Activated naive CD4-positive, alpha-beta T cell treated with anti-CD3 and anti-CD28 coated beads for 36 hours (primary cell): ENCODE measurements at places on chromosomes 7 and 10.

DNA sequence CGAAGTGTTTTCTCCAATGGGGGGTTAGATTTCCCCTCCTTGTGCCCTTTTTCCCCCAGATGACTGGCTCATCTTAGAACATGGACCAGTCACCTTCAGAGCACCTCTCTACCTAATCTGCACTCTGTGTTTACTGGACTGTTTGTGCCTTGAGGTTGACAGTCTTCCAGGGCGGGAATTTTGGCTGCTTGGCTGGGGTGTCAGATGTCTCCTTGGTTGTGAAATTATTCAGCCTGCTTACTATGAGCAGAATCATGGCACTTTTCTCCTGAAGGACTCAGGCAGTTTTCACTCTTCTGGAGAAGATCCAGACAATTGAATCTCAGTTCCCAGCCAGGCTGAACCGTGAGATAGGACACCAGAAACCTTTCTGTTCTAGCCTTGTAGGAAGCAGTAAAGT lies 60.3 kb upstream of the NFKB2 start:
- no peak for DNase-seq

DNA sequence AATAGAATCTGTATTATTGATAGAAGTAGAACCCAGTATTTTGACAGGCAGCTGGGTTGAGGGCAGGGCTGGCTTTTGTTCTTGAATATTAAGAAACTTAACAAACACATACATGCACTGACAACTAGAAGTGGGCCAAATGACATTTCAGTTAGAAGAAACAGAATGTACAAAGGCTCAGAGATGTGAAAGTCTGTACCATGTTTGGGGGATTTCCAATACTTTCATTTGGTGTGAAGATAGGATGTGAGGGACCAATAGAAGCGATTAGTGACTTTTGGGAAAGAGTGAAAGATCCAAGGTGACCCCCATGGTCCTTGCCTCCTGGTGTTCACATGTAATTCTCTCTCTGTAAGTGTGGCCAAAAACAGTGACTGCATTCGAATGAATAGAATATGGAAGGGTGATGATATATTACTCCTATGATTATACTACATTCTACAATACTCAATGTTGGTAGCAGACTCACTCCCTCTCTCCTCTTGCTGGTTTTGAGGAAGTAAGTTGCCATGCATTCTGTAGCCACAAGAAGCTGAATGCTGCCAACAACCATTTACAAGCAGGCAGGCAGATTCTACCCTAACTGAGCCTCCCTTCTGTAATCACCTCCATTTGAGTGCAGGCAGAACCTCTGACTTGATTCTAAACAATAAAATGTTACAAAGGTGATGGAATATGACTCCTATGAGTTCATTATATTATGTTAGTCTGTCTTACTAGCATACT lies 151.4 kb downstream of the TMEM168 start:
- DNase-seq = no peak

DNA sequence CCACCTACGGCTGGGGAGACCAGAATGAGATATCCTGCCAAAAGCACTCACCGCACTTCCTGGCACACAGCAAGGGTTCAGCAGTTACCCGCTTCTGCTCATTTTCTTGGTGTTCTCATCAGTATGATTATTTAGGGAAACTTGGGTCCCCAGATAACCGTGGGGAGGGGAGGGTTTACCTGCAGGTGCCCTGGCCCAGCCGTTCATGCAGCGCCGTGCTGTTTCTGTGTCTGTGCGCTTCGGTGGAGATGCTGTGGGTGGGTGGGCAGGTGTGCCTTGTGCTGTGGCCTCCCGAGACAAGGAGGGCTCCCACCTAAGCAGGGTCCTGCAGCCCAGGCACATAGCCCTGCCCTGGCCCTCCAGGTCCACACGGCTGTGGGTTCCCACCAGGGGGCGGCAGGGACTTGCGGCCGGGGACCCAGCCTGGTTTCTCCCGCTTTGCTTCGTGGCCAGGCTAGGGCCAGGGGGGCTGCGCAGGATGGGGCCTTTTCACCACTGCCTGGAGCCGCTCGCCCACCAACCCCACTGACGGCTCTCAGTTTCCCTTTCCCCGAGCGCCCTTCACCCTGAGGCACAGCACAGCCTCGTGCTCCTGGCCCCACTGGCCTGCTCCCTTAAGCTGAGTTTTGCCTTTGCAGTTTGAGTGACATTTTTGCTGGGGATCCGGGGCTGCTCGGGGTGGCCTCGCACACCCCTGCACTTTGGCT lies 78.5 kb downstream of the LHPP start:
- peak; percentile 71 for DNase-seq

DNA sequence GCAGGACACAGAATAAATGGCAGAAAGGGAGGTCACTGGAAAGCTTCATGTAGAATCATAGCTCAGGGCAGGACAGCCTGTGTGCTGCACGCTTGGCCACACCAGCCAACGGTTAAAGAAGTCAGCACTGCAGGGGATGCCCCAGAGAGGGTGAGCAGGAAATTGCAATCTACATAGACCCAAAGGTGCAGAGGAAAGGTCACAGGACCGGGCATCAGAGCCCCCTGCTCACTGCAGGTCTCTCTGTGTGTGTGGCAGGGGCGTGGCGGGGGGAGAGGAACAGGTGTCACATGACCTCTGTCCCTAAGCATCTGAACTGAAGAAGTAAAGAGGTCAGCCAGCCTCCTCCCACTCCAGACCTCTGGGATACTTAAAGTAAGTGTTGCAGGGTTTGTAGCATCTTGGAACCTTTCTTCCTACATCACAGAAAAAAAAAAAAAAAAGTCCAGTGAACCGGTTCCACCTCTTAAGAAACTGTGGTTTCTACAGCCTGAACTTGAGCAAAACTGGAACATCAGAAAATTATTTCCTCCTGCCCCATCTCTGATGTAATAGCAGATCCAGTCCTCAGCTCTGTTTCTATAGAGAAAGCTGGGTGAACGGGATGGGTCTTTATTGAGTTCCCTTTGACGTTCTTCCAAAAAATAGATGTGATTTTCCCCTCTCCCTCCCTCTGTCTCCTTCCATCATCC lies 64.3 kb downstream of the RGS10 start:
- DNase-seq = peak; percentile 76

- no peak for DNase-seq
Observed at GRCh38 chr7:27245124-27245797, 2.7 kb downstream of the EVX1 start.

DNA sequence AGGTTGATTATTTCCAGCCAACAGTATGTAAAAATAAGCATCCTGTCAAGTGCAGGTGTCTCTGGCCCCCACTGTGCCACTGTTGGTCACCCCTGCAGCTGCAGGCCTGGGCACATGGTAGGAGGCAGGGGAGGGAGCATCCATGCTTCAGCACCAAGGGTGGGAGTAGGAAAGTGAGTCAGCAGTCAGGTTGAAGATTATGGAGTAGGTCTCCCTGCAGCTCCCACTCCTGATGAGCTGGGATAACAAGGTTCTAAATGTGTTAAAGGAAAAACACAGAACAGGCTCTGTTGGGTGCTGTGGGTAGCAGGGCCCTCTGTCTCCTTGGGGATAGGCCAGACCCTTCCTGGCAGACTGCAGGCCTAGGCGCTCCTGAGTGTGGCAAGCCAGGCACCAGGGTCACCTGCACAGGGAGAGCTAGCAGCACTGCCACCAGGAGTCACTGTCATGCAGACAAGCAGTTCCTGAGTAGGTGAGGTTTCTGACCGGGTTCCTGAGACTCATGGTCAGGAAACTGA lies 59.3 kb downstream of the NUDCD3 start:
- peak; percentile 19 for DNase-seq

DNA sequence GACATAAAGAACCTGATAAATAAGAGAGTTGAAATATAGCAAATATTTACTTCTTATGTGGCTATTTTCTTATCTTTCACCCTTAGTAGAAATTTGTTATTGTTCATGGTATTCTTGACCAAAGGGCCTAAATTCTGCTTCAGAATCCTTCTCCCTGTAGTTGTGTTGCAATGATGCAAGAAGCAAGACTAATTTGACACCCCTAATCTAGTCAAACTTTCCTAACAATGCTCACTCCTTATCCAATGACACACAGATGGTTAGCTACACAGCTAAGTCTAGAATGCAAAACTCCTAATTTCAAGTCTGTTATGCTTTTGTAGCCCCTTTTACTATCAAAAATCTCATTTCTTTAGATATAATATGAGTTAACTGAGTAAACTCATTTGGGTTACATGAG lies 56.1 kb downstream of the TWIST1 start:
- DNase-seq = no peak

- DNase-seq = no peak
Observed at GRCh38 chr10:36647540-36647939, 477.9 kb upstream of the ANKRD30A start.

- DNase-seq = no peak
Observed at GRCh38 chr10:18463673-18464211, 187.6 kb downstream of the NSUN6 start.

- DNase-seq = no peak
Observed at GRCh38 chr10:86225103-86225782, 141.4 kb downstream of the GRID1 start.

DNA sequence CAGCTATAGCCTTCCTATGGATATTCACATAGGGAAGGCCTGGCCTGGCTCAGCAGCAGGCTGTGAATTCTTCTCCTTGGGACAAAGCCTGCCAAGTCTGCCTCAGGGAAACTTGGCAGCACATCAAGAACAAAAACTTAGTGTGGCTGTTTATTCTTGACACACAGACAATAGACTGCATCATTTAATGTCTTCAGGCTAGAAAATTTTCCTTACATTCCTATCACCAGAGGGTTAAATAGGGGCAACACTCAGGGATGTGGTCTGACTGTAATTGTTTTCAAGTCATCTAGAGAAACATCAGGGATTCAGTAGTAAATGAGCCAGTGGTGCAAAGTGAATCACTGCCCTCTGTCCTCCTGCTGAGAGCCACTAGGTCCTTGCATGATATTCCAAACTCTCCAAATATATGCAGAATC lies 137.3 kb downstream of the SEMA3C start:
- DNase-seq = no peak

GRCh38 chr10:12237265-12238220 lies 41.6 kb downstream of the CDC123 start:
- no peak for DNase-seq

DNA sequence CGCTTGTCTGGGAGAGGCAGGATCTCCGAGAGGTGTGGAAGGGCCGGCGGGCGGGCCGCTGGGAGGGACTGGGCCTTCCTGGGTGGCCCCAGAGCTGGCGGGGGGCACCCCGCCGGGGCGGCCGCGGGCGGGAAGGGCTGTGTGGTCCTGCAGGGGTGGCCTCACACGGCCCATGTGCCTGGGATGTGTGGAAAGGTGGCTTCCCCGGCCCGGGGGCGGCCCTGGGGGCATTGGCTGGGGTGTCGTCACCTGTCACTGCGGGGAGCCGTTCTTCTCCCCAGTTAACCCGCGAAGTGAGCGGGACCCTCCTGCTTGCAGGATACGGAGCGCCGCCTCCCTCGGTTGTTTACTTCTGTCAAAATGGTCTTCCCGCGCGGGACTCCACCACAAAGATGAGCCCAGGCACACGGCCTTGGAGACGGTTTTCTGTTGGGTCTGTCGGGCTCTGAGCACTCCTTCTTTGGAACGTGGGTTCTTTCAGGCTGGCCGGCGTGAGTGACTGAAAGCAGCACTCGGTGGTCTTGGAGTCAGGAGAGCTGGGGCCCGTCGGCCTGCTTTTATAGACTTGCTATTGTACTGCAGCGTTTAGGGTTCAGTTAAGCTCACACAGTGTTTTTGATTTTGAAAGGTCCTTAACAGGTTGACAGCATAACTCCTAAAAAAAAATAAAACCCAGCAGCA lies 700 bp downstream of the SMC3 start:
- peak; percentile 69 for DNase-seq

DNA sequence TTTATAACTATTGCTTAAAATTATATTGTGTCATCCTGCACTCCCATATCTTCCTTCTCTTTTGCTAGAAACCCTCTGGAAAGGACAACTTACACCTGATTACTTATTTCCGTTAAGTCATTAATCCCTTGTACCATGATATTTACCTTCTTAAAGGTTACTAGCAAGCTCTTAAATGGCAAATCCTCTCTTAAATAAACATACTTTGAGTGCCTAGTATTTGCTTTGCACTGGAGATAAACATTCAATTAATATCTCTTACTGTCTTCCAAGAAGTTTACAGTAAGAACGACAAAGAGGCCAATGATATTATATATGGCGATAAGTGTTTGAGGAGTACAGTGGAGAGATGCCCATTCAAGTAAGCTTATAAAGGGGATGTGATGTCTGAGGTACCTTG lies 278.3 kb downstream of the HGF start:
- no peak for DNase-seq

- no peak for DNase-seq
Observed at GRCh38 chr7:41792120-41792519, 89.2 kb upstream of the INHBA start.

DNA sequence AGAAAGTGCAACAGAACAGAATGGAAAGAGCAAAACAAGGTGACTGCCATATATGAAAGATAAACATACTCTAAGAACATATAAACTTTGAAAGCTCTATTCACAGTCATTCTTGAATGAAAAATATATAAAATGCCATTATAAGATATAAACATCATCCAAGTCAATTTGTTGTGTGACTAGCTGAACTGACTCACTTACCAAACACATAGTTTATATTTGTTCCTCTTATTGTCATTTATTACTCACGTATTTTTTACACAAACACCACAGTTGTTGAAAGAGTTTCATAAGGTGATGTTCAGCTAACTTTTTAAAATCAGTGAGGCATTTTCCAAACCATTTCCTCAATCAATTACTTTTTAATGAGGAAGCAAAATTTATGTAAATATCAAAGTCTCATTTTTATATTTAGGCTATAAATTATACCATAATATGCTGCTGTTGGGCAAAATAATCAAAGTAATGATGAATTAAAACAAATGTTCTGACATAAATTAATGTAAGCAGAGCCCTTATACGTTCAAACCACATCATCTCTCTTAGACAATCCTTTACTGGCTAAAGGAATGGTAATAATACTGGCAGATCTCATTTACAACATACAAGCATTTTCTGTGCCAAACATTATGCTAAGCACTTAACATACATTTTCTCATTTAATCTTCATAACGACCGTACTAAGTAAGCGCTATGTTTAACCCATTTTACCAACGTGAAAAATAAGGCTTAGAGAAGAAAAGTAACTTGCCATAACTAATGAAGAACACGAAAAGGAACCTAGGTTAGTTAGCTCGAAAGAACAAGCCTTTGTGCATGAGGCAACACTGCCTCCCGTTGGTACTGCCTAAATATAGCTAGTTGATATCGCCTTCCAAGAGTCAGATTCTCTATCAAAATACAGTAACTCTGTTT lies 7.3 kb downstream of the LRRN3 start:
- peak; percentile 83 for DNase-seq

DNA sequence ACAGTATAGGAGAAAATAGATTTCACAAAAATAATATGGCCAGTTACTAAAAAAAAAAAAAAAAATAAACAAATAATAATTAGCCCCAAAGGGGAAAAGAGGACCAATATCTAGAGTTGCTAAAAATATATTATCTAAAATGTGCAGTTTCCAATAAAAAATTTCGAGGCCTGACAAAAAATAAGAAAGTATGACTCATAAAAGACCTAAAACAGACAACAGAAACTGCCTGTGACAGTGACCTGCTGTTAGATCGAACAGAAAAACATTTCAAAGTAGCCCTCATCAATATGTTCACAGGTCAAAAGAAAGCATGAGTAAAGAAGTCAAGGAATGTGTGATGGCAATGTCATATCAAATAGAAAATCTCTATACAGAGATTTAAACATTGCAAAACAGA lies 11.8 kb upstream of the TSPAN12 start:
- DNase-seq = no peak

- no peak for DNase-seq
Observed at GRCh38 chr10:87829986-87830729, 12.1 kb upstream of the ATAD1 start.

GRCh38 chr10:123320091-123320490 lies 165.9 kb downstream of the BUB3 start:
- DNase-seq = no peak
